ENCODE measurements at places on chromosomes 16 and 17.
A peak's percentile ranks its signal among the peaks of the same experiment; 100 is the strongest.

GRCh38 chr16:1333149-1333812 is at the start of gene BAIAP3:
Gene BAIAP3 (plus strand): TSS chr16:1333645. CDS start chr16:1338550, 4,905 bp downstream.
- DNase-seq, result no peak

- no peak for DNase-seq
Measured at GRCh38 chr17:13311306-13311705, 290.4 kb downstream of the HS3ST3A1 start.

DNA sequence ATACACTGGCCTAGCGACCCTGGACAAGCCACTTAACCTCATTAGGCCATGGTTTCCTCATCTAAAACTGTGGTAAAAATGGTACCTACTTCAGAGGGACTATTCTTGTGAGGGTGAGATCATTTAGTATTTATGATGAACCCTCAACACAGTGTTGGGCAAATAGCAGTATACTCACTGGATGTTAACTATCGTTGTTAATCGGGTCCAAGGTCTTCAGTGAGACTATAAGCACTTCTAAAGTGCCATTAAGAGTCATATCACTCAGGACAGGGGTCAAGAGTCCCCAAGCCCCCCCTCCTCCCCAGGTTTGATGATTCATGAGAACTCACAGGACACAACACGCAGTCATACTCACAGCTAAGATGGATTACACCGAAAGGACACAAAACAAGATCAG is 11.0 kb downstream of the TK2 start:
- DNase-seq, result peak; percentile 31

- DNase-seq, result no peak
Measured at GRCh38 chr17:59752446-59752845, 45.0 kb downstream of the VMP1 start.

DNA sequence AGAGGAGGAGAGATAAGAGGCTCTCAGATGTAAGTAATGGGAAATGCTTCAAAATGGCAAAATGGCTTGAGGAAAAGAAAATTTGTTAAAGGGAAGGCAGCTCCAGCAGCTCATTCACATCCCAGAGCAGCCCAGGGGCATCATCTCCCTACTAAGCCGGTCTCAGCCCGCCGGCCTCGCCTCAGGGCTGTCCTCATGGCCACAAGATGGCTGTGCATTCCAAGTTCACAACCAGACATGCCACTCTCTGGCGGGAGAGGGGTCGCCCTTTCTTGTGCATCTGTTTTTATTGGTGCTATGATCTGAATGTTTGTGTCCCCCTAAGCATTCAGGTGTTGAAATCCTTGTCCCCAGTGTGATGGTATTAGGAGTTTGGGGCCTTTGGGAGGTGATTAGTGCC is 13.5 kb upstream of the SLC47A2 start:
- DNase-seq, result no peak

- no peak for DNase-seq
Measured at GRCh38 chr17:50917418-50917743, 51.2 kb upstream of the TOB1 start.

- no peak for DNase-seq
Measured at GRCh38 chr17:35750526-35751395, 2.3 kb downstream of the GAS2L2 start.

DNA sequence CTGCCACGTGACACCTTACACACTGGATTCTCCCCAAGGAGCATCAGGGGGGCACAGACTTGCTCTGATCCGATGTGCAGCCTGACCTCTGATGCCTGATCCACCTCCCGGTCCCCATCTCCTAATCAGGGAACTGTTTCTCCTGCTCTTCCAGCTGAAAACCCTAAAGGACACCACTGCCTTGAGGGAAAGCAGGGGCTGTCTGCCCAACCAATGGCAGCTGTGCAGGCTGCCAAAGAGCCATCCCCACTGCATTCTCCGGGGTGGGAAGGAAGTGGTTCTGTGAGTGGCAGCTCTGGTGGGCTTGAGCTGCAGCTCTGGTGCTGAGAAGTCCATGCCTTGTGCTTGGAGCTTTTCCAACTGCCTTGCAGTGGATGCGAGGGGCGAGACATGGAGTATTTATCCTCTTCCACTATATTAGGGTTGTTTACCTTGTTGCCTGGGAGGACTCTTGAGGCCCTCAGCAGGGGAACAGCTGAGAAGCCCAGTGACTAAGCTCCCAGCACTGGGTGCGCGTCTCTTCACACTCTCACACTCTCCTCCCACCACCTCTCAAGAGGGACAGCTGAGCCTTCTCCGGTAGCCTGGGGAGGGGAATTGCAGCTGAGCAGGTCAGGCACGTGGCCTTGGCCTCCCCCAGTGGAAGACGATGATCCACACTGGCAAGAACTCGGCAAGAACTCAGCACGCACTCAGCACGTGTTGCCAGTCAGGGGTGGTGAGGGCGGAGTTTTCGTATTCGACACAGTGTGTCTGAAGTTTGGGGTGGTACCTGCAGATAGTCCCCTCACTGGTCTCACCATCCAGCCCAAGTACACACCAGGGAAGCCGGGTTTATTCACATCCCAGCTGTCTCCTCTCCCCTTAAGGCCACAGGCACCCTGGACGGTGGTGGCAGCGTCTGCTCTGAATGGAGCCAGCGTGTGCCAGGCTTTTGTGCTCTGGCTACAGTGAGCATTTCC is 21.1 kb upstream of the SPATA32 start:
- DNase-seq, result no peak

GRCh38 chr17:50154604-50155003 is 4.1 kb upstream of the PPP1R9B start:
- DNase-seq, result no peak

DNA sequence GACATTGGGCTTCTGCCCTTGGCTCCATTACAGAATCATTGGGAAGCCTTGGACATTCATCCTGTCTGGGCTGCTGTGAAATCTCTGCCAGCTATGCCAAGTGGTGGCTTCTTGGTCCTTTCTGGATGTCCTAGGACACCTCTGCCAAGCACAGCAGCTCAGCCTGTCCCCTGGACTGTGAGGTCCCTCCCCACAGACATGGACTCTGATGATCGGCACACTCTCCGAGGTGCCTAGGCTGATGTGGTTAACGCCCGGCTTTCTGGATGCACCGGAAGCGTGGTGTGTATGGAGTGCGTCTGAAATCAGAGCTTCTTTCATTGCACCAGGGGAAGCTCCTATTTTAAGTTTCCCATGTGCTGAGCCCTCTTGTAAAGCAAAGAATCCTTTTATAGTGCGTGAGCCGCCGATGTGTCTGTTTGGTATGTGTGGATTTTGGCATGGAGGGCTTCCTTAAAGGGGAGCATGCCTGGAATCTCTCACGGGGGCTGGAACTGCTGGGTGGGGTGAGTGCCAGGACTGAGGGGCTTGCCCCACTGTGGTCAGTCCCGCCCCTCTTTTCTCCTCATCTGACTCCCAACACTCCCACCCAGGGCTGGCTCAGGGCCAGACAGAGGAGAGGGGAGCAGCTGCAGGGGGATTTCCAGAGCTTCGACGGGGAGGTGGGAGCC is 7.0 kb upstream of the ARHGAP23 start:
- no peak for DNase-seq

Measured in RCC 7860 (cell line).